D721Med (cell line): ENCODE measurements at places on chromosomes 16 and 17.

- no peak for DNase-seq
Measured at GRCh38 chr17:74430385-74430705, 1.5 kb upstream of the GPRC5C start.

GRCh38 chr17:39200070-39200879 lies at the start of gene RPL19:
Gene RPL19, plus strand, starts transcription at chr17:39200283. Its CDS starts 62 bp downstream, at chr17:39200345.
- DNase-seq: peak; percentile 79

GRCh38 chr17:13490427-13490826 lies 111.3 kb downstream of the HS3ST3A1 start:
- no peak for DNase-seq

GRCh38 chr16:54180421-54181359 lies 105.9 kb downstream of the IRX3 start:
- DNase-seq: no peak

GRCh38 chr17:78946631-78947030 lies 21.4 kb upstream of the TIMP2 start:
- no peak for DNase-seq

GRCh38 chr16:7077636-7078035 lies 255.0 kb upstream of the RBFOX1 start:
- no peak for DNase-seq

GRCh38 chr17:36942019-36942599 lies 4.8 kb downstream of the LHX1 start:
- DNase-seq: no peak

- no peak for DNase-seq
Measured at GRCh38 chr16:85620374-85620773, 7.3 kb downstream of the GSE1 start.

GRCh38 chr17:55546481-55546880 lies 35.2 kb upstream of the SMIM36 start:
- DNase-seq: no peak

GRCh38 chr17:48506246-48506645 lies 24.6 kb downstream of the HOXB1 start:
- DNase-seq: no peak

DNA sequence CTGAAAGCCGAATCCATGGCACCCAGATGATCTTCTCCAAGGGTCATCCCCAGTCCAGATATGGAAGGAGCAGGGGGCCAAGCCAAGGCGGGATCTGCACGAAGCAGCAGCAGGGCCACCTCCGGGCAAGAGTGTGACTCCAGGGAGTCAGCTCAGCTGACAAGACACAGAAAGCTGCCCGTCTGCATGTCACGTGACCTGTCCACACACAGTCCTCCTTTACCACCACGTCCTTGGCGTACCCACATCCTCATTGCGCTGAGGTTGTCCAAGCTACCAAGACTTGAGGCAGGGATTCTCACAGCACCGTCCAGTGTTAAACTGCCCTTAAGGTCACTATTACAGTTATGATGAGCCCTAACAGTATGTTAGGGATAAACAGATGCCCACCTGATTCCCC lies 11.3 kb upstream of the CYTH1 start:
- no peak for DNase-seq

- DNase-seq: no peak
Measured at GRCh38 chr17:67474081-67474661, 97.1 kb downstream of the PITPNC1 start.

GRCh38 chr17:72222661-72223380 lies 102.0 kb downstream of the SOX9 start:
- no peak for DNase-seq

GRCh38 chr17:1562176-1562643 lies 382 bp downstream of the PITPNA start:
- no peak for DNase-seq

DNA sequence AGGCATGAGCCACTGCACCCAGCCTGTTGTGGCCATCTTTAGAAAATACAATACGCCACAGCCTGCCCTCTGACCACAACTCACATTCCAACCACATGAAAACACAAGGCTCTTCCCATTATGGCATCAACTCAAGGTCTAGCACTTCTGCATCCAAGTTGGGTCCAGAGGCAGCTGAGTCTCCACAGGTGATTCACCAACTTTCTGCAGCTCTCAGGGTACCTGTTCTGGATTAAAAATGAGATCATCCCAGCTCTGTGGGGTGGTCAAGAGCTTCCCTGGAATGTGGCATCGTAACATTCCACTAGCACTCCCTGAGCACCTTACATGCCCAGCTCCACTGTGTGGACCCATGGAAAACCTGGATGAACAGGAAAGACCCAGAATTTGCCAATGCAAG lies 9.9 kb upstream of the GUCY2D start:
- no peak for DNase-seq

GRCh38 chr17:33322063-33322462 lies 29.0 kb upstream of the ASIC2 start:
- no peak for DNase-seq

- no peak for DNase-seq
Measured at GRCh38 chr16:50371936-50372595, 3.3 kb upstream of the BRD7 start.

GRCh38 chr16:24906199-24906808 lies 60.5 kb downstream of the SLC5A11 start:
- DNase-seq: no peak

- no peak for DNase-seq
Measured at GRCh38 chr16:10868596-10869469, 8.2 kb upstream of the CIITA start.

DNA sequence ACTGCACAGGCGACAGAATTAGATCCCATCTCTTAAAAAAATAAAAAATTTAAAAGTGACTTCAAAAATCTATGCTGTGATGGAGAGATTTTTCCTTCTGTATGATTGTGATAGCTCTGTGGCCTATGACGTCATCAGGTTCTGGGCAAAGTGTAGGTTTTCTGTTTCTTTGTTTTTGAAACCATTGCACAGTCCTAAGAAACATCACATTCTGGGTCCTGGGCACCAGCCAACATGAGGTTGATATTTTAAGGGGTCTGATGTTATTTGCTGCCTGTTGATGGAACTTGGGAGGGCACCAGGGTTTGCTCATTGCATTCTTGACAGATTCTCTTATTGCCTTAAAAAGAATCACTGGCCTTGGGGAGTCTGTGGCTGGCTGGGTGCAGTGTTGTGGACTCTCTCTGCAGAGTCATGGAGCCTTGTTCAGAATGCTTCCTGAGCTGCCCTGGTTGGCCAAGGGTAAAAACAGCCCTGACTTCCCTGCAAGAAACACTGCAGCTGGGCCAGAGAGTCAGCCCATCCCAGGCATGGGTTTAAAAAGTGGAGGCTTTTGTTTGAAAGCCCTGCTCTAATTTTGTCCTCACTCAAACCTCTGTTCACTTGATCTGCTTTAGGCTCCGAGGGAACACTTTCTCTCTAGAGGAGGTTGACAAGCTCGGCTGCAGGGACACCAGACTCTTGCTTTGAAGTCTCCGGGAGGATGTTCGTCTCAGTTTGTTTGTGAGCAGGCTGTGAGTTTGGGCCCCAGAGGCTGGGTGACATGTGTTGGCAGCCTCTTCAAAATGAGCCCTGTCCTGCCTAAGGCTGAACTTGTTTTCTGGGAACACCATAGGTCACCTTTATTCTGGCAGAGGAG lies 10.5 kb upstream of the CYLD start:
- no peak for DNase-seq

DNA sequence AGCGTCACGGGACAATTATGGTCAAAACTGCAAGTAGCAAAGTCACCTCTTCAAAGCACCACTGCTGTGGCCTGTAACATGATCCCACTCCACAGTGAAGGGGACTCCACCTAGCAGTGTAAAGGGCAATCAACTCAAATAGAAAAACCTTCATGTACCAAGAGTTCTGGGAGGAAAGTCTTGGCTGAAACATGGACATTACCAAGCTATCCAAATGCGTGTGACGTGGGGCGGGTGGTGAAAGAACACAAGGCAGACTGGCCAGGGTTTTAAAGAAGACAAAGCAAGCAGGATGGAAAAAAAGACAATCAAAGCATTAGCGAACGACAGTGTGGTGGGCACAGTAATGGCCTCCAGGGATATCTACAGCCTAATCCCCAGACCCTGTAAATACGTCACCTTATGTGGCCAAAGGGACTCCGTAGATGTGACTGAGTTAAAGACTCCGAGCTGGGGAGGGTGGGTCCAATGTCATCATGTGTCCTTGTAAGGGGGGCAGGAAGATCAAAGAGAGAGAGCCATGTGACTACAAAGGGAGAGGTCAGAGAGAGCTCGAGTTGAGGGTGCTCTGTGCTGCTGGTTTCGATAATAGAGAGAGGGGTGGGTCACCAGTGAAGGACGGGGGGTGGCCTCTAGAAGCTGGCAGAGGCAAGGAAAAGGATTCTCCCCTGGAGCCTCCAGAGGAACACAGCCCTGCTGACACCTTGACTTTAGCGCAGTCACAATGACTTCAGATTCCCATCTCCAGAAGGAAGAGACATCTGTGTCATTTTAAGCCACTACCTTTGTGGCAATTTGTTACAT lies 6.0 kb downstream of the HSDL1 start:
- DNase-seq: no peak

- no peak for DNase-seq
Measured at GRCh38 chr17:60598001-60598736, 1.8 kb upstream of the PPM1D start.

DNA sequence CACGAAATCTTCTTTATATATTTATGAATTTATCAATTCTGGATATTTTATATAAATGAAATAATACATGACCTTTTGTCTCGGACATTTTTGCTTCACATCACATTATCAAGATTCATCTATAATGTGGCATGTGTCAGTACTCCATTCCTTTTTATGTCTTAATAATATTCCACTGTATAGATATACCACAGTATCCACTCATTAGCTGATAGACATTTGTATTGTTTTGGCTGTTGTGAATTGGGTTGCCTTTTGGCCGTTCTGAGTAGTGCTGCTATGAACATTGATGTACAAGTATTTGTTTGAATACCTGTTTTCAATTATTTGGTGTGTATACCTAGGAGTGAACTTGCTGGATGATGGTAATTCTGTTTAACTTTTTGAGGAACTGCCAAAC lies 323.8 kb upstream of the CA10 start:
- no peak for DNase-seq

DNA sequence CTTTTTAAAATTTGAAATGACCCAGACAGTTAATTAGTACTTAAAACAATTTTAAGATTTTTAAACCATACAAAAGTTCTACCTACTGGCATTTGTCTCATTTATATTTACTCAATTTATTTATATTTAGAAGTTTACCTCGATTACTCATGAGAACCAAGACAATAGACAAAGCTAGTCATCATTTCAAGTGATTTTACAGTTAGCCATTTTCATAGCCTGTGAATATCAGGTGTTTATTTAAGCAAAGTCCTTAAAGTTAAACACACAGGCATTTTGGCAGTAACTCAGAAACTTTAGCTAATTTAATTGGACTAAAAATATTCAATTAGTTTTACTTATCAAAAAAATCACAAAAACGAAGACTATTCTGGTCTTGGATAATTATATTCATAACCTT lies 101.6 kb upstream of the KIF2B start:
- DNase-seq: no peak

GRCh38 chr16:56810954-56811353 lies 54.1 kb upstream of the SLC12A3 start:
- DNase-seq: no peak

DNA sequence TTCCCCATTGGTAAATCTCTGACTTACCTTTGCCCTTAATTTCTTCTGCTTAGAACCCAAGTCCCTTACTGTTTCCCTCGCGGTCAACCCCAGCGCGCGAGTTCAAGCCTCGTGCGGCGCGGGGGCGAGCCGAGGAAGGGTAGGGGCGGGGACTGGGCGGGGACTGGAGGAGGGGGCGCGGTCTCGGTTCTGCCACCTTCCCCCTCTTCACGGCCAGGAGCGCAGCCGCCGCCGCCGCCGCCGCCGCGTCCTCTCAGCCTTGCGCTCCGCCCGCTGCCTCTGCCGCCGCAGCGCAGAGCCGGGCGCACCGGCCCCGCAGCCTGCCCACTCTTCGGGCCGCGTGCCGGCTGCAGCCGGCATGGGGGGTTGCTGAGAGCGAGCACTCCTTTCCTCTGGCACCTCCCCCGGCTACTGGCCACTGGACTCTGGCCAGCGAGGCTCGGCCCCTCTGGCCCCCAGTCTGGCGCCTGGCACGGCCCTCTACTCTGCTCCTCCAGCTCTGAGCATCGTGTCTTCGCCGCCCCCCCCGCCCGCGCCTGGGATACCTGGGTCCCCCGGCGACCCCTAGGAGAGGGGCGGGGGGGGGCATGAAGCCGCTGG lies at the start of gene RAPGEFL1:
TSS of gene RAPGEFL1 (plus strand) at position 196 of the 600 bp plus-strand sequence. CDS start at position 588, 392 bp downstream.
- peak; percentile 83 for DNase-seq

GRCh38 chr16:53744449-53744848 lies 40.5 kb downstream of the FTO start:
- no peak for DNase-seq

GRCh38 chr16:10728003-10728887 lies 15.4 kb upstream of the NUBP1 start:
- DNase-seq: no peak

DNA sequence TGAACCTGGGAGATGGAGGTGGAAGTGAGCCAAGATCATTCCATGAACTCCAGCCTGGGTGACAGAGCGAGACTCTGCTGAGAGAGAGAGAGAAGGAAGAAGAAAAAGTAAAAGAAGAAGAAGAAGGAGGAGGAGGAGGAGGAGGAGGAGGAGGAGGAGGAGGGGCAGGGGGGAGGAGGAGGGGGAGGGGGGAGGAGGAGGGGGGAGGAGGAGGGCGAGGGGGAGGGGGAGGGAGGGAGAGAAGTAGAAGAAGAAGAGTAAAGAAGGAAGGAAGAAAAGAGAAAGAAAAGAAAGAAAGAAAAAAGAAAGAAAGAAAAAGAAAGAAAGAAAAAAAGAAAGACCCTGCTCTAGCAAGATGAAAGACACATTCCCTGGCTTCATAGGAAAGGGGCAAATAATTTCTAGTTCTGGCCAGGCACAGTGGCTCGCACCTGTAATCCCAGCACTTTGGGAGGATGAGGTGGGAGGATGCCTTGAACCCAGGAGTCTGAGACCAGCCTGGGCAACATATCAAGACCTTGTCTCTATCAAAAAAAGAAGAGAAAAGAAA lies 23.6 kb downstream of the SOCS1 start:
- no peak for DNase-seq

DNA sequence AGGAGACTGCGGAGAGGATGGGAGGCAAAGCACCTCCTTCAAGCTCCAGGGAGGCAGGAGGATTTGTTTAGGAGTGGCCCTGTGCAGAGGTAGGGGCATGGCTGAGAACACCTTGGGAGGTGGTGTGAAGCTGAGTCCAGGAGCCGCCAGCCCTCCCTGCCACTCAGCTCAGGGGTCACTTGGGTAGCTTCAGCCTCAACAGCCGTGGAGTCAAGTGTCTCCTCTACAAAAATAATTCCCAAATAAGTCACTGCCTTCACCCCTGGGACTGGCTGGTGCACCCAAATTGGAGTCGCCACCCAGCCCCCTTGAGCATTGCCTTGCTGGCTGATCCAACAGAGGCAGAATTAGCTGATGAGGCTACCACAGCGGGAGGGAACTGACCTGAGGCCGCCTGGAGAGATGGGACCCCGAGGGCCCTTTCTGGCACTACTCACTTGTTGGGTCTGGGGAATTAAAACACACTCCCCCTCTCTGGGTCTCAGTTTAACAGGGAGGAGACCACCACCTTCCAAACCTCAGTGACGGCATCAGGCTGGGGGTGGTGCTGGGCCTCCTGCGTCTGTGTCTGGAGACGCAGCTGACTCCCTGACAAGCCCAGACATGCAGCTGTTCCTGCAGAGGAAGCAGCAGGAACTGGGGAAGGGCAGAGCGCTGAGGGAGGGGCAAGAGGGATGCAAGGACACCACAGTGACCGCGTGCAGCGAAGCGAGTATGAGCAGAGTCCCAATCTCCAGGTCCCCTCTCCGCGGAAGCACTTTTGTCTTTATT lies 87.9 kb upstream of the TOB1 start:
- DNase-seq: peak; percentile 55

- no peak for DNase-seq
Measured at GRCh38 chr16:85157372-85157771, 45.1 kb upstream of the CIBAR2 start.
